CD4-positive, alpha-beta T cell treated with Interleukin-1 beta for 1 hour (primary cell): ENCODE measurements at places on chromosomes 6 and 20.

DNA sequence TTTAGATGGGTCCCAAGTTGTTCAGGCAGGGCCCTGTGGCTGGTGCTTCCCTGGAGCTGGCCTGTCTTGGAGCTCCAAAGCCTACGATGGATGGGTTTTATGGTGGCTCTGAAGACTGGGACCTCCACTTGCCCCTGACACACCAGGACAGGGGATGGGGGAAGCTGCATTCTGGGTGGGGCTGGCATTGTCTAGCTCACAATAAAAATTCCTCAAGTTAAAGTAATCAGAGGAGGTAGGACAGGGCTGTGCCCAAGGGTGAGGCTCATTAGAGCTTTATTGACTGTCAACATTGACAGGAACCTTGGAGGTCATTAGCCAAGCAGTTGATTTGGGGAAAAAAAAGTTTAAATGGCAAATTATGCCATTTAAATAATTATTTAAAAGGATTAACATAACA is 35.7 kb downstream of the TFAP2C start:
- no peak for DNase-seq

- no peak for DNase-seq
Observed at GRCh38 chr20:36132802-36133211, 21.7 kb upstream of the EPB41L1 start.

- no peak for DNase-seq
Observed at GRCh38 chr6:51015394-51015793, 196.7 kb downstream of the TFAP2B start.

- DNase-seq = no peak
Observed at GRCh38 chr6:75213732-75214131, 7.9 kb upstream of the COL12A1 start.

- DNase-seq = no peak
Observed at GRCh38 chr6:117684749-117685148, 9.5 kb downstream of the NUS1 start.

DNA sequence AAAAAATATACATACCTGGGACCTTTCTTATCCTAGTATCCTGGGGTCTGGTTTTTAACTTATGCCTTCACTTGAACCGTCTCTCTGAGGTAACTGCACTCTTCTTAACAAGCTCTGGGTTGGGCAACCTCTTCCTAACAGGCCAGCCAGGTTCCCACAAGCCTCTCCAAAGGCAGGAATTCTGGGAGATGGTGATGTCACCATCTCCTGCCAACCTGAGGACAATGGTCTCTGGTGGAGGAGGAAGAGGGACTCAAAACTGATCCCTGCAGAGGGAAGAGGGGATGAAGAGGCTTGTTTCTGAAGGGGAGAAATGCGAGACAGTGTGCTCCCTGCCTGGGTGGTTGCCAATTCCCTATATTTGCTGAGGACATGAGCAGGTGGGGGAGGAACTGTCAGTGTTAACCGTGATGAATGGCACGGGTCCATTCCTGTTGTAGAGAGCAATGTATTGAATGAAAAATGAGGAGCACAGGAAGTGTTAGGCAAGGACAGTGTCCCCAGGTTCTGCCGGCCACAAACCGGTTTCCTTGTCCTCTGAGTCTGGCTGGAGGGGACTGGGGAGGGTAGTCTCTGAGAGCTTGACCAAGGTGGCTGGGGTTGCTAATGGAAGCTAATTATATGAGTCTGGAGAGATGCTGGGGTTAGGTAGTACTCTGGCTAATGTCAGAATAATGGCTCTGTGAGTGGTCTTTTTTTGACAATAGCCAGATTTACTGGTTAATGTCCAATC is 95.5 kb downstream of the KCNB1 start:
- DNase-seq = no peak

DNA sequence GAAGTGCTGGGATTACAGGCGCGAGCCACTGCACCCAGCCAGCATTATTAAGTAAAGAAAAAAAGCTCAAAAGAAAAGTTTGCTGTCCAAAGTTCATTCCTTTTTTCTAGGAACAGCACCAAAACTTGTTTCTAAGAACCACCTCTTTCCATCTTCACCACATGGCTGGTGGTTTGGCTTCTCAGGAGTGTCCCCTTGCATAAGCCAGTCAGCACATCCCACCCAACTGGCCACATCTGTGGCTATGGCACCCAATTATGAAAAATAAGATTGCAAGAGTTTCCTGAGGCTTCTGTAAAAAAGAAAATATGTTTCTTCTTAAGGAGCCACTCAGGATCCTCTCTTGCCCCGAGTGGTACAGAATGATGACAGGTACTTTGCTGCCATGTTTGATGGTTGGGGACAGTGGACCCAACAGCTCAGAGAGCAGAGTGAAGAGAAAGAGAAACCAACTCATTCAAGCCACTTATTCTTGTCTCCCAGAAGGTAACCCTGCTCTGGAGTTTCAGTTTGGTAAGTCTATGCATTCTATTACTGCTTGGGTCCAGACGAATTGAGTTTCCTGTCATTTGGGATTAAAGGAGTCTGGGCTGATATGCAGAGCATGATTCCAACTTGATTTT is 65.3 kb downstream of the PSMB1 start:
- DNase-seq = no peak

- DNase-seq = no peak
Observed at GRCh38 chr20:17889226-17889625, 79.4 kb downstream of the SNX5 start.

- DNase-seq = no peak
Observed at GRCh38 chr20:3396492-3396891, 11.0 kb downstream of the DNAAF9 start.

GRCh38 chr6:109473120-109473519 is 9.9 kb downstream of the ZBTB24 start:
- DNase-seq = no peak

DNA sequence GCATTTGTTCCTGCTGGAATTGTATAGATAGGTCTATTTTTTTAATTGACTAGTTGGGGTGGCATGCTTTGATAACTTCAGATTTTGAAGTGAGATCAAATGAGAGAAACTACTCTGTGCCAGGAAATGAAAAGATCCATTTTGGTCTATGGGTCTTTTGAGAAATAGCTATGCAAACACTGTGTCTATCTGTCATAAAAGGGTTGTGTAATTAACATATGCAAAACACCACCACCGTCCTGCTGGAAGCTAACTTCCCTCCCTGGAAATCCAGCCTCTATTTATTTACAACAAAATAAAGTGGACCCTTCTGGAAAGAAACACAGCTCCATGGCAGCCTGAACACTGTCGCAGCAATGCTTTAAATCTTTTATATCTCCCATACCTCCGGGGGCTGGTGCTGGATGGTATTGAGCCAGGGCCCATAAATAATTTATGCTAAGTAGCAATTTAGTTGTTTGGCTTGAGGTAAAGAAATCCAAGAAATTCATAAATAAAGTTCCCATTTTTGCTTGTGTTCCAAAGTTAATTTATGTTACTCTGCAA is 244.2 kb upstream of the POU3F2 start:
- DNase-seq = no peak

DNA sequence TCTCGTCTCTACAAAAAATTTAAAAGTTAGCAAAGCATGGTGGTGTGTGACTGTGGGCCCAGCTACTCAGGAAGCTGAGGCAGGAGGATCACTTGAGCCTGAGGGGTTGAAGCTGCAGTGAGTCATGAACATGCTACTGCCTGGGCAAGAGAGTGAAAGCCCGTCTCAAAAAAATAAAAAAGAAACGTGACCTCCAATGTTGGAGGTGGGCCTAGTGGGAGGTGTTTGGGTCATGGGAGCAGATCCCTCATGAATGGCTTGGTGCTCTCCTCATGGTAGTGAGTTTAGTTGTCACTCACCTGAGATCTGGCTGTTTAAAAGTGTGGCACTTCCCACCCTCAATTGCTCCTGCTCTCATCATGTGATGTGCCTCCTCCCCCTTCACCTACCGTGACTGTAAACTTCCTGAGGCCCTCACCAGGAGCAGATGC is 24.3 kb downstream of the RBL1 start:
- DNase-seq = peak; percentile 34

DNA sequence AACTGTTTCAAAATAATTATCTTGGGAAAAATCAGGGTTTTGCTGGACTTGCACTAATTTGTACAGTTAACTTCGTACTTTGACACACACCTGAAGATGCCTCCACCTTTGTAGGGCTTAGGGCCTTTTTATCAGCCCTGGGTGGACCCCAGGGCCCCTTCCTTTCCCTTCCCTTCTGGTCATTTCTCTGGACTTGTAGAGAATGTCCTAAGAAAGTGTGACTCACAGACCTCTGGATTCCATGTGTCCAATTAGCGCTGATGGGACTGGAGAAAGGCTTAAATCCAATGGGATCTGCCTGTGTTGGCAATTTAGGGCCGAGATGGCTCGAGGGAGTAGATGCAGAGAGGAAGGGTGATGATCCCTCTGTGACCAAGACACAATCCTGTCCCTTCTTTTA is 9.3 kb downstream of the TRIM15 start:
- DNase-seq = no peak
